ENCODE measurements at places on chromosomes 3 and 15. TPM values are rescaled to one million over a fixed set of nuclear protein-coding genes. Genes with fewer than 3 reads are reported as not detected.

DNA sequence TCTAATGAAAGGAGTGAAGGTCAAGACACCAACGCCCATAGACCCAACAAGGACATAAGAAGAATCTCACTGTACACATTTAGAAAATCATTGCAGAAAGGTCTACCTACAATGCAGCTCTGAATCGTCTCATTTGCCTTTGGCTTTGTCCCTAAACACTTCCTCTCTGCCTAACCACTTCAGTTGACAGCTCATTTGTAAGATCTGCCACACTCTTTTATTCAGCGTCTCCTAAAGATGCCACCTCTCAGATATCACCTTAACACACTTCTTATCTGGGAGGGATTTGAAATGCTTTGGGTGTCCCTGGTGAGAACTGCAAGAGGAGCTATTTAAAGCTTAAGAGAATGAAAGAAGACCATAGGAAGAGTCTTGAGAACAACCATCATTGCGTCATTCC lies 38.7 kb downstream of the RAB27A start:
- no peak for DNase-seq

DNA sequence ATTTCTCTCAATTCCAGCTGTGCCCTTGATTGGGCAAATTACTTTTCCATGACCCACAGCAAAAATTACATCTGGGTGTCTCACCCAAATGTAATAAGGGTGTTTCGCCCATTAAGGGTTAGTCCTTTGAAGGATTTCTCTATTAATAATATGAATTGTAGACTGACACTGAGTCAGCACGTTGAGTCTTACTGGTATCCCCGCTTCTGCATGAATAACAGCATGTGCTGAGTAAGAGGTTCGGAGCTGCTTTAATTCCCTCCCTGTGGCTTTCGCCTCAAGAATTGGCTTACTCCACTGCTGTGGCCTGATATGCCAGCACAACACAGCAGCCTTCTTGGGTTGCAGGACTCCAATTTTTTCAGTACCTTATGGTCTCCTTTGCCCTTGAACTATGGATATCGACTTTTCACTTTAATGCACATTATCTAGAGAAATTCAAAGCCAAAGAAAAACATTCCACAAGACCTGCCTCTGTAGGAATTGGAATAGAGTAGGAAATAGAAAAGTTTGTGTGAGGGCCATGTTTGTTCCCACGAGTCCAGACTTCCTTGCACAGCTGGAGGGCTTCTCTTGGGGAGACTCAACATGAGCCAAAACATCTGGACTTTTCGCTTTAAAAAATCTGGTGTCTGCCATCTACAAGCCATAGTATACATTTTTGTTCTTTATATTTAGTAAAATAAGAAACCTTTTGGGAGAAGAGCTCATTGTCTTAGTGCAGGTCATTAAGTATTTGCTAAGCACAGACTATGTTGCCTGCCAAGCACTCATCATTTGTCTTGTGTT lies 20.7 kb upstream of the ERC2 start:
- DNase-seq, result no peak

GRCh38 chr15:59250249-59250648 lies 43.6 kb downstream of the LDHAL6B start:
- DNase-seq, result no peak

GRCh38 chr15:60411774-60412425 lies 14.1 kb upstream of the ANXA2 start:
- no peak for DNase-seq

GRCh38 chr3:31629054-31629453 lies 96.3 kb downstream of the STT3B start:
- no peak for DNase-seq

DNA sequence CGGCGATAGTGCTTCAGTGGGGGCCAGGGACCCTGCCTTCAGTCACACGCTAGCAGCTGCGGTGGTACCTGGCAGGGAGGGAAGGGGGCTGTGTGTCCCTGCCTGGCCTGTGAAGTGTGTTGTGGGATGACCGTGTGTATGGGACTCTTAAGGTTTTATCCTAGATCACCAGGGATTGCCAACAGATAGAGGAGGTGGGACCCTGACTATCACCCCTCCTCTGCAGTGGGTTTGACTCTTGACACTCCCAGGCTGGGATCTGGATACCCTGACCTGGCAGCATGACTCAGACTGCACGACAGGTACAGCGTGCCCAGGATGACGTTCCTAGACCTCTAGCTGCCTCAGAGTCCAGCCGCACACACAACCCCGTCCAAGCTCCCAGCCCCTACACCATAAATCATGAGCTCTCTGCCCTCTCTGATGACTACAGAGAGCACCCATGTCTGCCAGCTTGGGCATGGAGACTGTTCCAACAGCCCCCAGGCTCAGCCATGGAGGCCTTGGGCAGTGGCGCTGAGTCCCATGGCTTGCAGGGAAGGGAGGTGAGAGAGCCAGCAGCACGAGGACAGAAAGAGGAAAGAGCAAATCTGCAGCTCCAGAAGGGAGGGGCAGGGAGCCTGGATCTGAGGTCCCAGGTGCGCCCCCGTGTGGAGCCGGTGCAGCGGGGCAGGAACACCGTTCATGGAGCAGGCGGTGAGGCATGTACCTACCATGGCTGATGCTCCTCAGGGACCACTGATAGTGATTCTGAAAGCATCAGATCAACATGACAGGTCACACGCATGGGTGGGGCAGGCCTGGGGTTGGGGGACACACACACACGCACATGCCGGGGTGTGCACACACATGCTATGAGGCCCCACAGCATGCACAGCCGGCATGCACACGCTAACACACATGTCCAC lies 71.0 kb downstream of the ADAMTS7 start:
- DNase-seq, result no peak

- DNase-seq, result no peak
Observed at GRCh38 chr3:111619833-111620232, 24.7 kb upstream of the ZBED2 start.

LSG1 gene
- 40.0 TPM for total RNA-seq

GRCh38 chr15:100715571-100716455 lies 113.4 kb downstream of the ASB7 start:
- DNase-seq, result no peak

ZBTB47 gene
- 0.34 TPM for total RNA-seq

DNA sequence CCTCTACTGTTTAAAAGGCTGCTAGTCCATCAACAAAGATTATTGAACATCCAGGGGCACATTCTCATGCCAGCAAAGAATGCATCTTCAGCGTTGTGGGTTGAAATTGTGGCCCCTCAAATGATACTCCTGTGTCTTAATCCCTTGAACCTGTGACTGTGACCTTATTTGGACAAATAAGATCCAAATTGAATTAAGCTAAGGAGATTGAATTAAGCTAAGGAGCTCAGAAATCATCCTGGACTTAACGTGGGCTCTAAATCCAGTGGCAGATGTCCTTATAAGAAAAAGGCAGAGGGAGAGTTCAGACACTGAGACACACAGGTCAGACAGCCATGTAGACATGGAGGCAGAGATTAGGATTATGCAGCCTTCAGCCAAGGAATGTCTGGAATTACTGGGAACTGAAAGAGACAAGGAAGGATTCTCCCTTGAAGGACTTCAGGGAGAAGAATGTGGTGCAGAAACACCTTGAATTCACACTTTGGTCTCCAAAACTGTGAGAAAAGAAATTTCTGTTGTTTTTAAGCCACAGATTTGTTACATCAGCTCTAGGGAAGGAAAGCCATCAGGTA lies 57.3 kb upstream of the SLC24A5 start:
- DNase-seq, result no peak

GOLGA8K gene
- 0.88 TPM for total RNA-seq

DNA sequence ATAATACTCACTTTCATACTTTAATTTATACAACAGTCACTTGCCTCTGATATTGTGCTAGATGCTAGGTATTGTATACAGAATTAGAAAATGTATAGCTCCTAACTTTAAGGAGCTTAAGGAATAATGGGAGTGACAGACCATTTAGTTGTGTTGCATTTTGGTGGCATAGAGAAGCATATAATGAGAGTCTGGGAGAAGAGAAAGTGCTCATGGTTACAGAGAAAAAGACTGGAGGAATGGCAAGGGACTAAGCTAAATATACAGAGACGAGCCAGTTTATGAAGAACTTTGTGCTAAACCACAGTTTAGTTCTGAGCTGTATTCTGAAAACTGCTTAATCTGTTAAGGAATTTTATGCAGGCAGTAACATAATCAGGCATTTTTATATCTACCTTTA lies 6.4 kb downstream of the RNF13 start:
- no peak for DNase-seq

DNA sequence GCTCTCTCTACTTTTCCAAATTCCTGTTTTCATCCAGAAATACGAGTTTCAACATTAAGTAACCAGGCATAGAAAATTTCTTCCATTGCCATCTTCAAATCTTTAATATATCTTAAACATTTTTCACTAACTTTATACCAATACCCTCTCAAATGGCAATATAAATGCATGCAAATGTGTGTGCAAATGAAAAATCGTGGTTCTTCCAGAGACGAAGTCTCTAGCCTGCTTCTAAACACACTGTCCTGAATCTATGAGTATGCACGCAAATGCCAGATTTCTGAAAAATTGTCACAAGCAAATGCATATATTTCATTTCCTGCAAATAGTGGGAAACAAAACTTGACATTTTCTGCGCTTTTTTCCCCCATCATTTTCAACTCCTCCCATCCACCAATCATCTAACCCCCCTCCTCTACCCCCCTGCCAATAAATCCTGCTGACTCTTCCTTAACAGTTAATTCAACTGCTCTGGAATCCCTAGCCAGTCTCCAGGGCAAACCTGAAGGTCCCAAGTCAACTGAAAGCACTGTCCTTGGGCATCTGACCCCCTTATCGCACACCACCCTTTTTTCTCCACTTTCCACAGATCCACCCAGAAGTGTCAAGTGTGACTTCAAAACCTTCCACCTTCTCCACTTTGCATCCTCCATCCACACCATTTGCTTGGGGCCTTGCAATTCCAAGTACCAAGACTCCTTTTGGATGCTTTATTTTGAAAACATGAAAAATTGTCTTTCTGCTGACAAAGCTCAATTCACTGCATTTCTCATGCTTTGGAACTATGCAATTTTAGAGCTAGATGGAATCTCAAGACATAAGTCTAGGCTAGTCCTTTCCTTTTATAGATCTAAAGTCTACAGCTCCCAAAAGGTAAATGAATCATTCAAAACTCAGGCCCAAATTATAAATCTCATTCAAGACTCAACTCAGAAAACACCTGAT lies 144.7 kb downstream of the OSBPL10 start:
- DNase-seq, result no peak

- no peak for DNase-seq
Observed at GRCh38 chr15:58142827-58143461, 4.8 kb downstream of the AQP9 start.

- no peak for DNase-seq
Observed at GRCh38 chr3:3734881-3735280, 64.3 kb upstream of the LRRN1 start.

GRCh38 chr3:131705558-131706051 lies 202.8 kb upstream of the MRPL3 start:
- no peak for DNase-seq

DNA sequence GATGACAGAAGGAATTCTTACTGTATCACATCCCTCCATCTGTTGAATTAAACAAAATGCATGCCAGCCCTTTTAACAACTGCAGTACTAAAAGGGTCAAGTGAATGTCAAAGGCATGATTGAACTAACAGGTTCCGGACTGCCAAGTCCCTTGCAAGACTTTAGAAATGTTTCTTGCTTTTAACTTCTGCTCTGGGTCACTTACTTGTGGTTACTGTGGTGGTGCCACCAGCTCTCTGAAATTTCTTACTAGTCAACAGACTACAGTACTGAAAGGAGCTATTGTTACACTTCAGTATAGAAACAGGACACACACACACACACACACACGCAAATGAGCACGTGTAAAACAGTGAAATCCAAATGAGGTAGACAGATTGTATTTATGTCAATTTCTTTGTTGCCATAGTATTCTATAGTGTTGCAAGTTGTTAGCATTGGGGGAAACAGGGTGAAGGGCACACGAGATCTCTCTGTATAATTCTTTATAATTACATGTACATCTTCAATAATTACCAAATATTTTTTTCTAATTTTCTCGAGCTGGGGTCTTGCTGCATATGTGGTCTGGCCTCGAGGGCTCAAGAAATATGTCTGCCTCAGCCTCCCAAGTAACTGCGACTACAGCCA lies 79.9 kb upstream of the SLC25A26 start:
- no peak for DNase-seq

ACSBG1 gene
- total RNA-seq, result not detected

FBXO40 gene
- total RNA-seq, result not detected
